ENCODE measurements at places on chromosomes 1 and 21.

GRCh38 chr1:21335750-21336224 lies 45.5 kb upstream of the ECE1 start:
- DNase-seq, result no peak

DNA sequence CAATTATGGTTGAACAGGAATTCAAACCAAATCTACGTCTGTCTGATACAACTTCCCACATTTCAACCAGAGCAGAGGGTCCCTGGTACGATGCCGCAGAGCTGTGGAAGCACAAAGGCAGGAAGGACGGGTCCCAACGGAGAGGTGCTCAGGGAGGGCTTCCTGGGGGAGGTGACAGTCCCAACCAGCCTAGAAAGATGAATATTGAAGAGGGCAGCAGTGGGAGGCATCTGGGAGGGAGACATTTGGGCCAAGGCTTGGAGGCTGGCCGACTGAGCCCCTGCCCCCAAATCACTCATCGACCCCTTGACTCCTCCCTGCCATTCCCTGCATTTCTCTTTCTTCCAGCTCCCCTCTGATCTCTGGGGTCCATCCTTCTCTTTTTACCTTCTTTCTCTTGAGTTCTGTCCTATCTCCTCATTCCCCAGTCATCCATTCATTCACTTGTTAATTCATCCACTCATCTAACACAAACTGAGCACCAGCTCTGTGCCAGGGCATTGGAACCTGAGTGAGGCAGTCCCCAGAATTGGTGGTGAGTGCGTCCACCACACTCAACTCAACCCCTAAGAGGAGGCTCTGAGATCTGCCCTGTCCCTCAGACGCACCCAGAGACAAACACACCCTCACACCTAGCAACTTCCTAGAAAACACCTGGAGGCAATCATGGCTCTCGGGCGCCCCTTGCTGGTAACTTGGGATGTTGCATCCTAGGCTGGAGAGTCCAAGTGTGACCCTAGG lies 13.2 kb upstream of the CELA3B start:
- DNase-seq, result peak; percentile 73

DNA sequence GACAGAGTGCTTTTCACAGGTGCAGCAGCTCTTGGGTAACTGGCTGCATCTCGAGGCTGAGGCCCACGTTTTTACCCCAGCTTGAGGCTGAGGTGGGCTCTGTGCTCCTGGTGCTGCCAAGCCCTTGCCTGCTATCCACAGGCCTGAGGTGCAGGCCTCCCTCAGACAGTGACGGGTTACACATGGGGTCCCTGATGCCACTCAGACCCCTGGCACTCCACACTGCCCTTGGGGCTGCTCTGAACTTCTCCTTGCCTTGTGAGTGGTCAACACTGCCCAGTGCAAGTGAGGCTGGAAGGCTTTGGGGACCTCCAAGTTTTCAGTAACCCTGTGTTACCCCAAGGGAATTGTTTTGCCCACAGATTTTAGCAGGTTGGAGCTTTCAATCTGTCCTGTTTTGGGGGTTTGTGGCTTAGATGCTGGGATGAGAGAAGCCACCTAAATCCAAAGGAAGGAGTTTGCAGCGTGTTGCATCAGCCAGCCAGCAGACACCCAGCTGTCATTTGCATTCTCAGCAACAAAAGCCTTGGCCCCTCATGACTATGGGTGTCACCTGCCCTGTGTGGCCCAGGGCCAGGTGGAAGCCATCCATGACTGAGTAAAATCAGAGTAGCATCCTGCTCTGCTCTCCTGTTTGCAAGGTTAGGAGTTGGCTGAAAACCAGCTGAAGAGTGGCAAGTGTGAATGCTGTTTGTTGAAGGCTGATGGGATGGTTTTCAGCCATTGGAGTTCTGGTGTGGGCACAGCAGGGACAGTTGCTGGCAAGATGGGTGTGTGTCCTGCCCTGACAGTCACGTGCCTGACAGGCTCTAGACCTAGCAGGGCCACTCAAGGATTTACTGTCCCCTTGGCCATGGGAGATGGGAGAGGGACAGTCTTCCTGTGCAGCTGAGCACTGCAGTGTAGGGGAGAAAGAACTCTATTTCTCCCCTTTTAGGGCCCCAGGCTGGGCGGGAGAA lies 3.2 kb downstream of the RNF187 start:
- DNase-seq, result no peak

DNA sequence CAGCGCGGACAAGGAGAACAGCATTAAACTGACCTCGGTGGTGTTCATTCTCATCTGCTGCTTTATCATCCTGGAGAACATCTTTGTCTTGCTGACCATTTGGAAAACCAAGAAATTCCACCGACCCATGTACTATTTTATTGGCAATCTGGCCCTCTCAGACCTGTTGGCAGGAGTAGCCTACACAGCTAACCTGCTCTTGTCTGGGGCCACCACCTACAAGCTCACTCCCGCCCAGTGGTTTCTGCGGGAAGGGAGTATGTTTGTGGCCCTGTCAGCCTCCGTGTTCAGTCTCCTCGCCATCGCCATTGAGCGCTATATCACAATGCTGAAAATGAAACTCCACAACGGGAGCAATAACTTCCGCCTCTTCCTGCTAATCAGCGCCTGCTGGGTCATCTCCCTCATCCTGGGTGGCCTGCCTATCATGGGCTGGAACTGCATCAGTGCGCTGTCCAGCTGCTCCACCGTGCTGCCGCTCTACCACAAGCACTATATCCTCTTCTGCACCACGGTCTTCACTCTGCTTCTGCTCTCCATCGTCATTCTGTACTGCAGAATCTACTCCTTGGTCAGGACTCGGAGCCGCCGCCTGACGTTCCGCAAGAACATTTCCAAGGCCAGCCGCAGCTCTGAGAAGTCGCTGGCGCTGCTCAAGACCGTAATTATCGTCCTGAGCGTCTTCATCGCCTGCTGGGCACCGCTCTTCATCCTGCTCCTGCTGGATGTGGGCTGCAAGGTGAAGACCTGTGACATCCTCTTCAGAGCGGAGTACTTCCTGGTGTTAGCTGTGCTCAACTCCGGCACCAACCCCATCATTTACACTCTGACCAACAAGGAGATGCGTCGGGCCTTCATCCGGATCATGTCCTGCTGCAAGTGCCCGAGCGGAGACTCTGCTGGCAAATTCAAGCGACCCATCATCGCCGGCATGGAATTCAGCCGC lies 2.5 kb downstream of the S1PR1 start:
- DNase-seq, result peak; percentile 54

GRCh38 chr21:42423197-42423675 lies 19.5 kb downstream of the UBASH3A start:
- DNase-seq, result no peak

GRCh38 chr1:156371553-156372264 lies 2.7 kb downstream of the RHBG start:
- peak; percentile 38 for DNase-seq

- no peak for DNase-seq
These were observed 414 bp downstream of the GPR153 start for GRCh38 chr1:6260433-6260934.

- DNase-seq, result no peak
These were observed 738.4 kb downstream of the MATN1 start for GRCh38 chr1:29984862-29985605.

DNA sequence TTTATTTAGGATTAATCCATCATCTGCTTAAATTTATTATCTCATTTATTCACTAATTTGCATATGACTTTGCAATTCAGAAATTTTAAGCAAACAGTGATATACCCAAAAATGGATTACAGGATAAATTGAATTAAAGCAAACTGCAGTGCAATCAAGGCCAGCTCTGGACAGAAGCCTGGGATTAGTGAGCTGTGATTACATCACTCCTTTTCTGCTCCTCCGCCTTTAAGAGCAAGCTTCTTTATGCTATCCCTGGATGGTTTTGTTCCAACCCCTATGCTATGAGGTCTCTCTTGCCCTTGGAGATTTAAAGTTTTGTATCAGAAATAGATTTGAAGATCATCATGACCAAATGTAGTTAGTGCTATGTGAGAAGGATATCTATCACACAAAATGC lies 32.6 kb downstream of the GPR52 start:
- no peak for DNase-seq

DNA sequence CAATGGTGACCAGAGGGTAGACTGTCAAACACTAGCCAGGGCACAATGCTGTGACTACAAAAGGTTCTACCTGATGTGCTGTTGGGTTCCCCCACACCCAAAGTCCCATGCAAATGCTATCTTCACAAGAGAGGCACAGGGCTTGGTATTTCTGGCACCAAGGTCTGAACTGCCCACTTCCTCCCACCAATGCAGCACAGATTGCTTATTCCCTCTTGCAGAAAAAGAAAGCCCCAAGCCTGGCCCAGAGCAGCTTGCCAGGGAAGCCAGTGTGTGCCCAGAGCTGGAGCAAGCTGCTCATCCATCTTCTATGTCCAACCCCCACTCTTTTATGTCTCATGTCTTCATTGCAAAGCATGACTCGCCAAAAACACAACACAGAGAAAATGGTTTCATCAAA lies 149.4 kb upstream of the CAMK1G start:
- DNase-seq, result no peak

DNA sequence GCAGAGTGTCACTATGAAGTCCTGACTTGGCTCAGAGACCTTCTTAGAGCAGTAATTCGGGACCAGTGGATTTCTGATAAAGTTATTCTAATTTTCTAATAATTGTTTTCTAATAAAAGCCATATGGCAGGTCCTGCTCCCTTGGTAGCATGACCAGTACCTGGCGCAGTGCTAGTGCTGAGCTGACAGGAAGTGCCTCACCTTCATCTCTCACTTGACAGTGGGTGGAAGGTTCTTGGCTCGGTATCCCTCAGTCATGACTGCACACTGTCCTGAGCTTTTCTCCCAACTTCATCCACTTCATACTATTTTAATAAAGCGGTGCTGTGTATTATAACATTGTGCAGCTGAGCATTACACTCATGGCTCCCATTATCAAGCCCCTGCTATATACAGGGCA lies 14.1 kb downstream of the VANGL1 start:
- DNase-seq, result no peak

GRCh38 chr1:180428782-180429695 lies 73.3 kb downstream of the ACBD6 start:
- no peak for DNase-seq
